AG08396 (cell line): ENCODE measurements at places on chromosomes 12 and 14.

- DNase-seq: no peak
Observed at GRCh38 chr12:128425666-128426331, 158.8 kb downstream of the TMEM132C start.

DNA sequence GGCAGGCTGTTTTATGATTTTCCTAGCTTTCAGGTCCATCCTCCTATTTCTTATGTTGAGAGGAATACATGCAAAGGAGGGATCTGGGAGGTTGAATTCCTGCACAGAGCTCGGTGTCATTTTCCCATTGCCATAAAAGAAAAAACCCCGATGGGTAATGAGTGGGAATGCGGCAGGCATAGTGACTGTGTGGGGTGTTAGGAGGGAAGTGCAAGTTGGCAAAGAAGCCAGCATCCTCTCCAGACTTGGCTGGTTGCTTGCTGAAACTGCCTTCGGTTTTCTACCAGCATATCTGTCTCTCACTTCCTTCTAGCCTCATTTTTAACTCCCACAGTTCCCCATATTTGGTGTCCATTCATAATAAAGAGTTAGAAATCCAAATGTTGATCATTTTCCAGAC, 1046.1 kb downstream of the SLC6A15 start:
- DNase-seq: no peak

DNA sequence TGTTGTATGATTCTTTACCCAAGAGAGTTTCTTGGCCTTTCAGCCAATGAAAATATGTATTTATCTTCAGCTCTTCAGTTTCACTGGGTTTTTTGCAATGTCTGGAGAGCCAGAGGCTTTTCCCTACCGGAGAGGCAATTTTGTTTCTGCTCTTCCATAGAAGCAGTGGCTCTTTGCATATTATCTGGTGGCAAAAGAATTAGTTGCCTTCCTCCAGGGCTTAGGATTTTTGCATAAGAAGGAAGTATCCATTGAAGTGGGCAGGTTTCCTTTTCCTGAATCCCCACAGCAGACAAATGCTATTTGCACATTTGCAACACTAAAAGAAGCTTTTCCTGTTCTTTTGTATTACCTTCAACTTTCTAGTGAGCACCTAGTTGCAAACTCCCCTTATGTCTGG, 75.2 kb downstream of the NTS start:
- DNase-seq: no peak

GRCh38 chr12:131603939-131604795, 106.7 kb upstream of the SFSWAP start:
- no peak for DNase-seq

DNA sequence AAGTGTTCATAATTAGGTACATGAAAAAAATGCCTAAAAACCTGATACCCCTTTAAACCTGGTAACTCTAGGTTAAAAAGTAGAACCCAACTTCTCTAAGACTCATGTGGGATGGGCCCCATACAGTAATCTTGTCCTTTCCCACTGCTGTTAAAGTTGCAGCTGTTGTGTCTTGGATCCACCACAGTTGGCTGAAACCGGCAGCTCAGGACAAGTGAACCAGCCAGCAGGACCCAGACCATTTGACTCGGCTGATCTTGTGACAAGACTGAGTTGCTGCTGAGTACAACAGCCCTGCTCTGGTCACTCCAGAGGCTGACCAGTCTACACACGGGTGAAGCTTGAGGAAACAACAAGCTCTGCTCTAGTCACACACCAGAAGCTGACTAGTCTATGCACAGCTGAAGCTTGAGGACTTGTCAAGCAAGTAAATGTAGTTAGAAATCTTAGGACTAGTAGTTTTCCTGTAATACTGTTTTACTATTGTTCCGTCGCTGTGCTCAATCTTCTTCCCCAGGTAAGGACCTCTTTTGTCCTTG, 60.6 kb downstream of the DHRS2 start:
- DNase-seq: no peak

- no peak for DNase-seq
Observed at GRCh38 chr12:94244165-94245133, 96.1 kb downstream of the PLXNC1 start.

DNA sequence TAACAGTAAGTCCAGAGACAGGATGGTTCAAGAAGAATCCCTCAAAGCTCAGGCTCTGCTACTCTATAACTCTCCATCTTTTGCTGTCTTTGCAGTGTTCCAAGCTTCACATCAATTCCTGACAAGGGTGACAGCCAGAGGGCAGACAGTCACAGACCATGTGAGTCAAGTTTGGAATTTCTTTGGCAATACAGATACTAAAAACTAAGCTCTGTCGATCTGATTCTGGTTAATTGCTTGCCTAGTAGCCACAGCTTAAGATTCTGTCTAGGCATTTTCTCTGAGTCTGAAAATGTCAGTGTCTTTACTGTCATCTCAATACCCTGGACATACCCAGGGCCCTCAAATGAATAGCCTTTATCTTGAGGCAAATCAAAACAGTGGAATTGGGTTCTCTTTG, 153.7 kb downstream of the CEP128 start:
- peak; percentile 7 for DNase-seq

- DNase-seq: no peak
Observed at GRCh38 chr14:91885839-91886238, 18.5 kb upstream of the TC2N start.

GRCh38 chr14:75277815-75278421, 710 bp upstream of the FOS start:
- DNase-seq: no peak

DNA sequence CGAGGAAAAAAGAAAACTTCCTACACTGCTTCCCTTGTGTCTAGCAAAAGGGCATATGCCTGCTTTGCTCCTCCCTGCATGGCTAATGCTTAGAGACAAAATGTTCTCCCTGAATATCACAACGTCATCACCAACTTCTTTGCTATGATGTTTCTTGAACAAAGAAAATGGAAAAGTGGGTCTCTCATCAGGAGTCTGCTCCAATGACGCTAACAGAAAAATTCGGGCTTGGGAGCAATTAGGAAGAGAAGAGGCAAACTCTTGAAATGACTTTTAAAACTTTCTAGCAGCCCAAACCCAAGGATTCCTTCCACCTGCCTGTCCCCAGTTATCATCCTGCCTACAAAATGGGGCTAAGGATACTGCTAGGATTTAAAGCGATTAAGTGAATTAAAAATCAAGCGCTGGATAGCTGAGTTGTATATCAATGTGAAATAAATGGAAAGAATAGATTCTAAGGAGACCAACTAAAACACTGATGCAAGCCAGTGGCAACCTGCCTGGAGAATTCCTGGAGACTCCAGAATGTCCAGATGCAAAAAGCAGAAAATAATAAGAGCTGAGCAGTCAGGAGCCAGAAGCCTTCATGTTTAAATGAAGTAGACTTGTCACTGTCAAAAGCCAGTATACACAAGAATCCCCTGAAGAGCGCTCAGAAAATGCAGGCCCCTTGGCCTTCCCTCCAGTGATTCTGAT, 183.8 kb downstream of the DPF3 start:
- DNase-seq: no peak

DNA sequence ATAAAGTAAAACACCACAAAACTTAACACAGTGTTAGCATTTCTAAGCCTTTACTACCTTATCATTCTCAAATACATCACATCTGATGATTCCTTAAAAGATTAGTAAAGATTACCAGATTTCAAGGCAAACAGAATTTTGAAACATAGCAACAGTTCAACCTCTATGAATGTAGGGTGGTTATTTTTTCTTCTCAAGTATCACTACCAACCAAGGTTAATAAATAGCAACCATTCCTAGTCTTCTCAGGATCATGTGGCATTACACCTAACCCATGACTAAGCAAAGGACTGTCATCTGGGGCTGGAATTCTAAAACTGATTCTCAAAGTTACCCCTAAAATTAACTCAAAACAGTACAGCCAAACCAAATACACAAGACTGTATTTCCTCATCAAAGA, 39.4 kb upstream of the CSRNP2 start:
- DNase-seq: no peak

- no peak for DNase-seq
Observed at GRCh38 chr12:90991952-90992465, 12.8 kb downstream of the EPYC start.

DNA sequence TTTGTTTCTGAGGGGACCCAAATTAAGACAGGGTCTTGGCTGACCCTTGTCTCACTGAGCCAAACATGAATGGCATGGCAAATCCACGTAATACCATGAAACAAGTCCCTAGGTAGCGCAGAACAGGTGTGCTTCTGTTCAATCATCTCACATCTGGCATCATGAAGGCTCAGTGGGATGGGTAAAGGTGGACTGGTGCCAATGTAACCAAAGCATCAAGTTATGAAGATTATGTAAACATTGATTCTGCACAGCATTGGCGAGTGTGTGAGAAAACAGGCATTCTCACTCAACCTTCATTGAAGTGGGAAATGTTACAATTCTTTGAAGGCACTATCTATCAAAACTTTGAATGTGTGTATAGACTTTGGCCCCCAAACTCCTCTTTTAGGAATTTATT, 41.9 kb downstream of the PTGER2 start:
- no peak for DNase-seq

DNA sequence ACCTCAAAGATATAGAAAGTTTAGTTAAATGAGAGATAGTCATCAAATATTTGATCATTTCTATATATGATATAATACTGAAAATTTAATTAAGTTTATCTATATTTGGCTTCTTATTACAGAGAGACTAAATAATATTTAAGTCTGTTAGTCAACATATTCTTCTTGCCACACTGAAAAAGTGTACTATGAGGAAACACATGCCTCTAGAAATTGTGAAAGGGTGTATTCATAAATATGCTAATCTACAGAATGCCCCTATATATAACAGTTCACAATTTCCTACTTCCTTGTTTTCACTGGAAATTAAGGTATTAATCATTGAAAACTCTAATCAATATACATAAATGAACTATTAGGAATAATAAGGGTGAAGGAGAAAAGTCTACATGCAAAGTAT, 31.4 kb upstream of the ETV6 start:
- DNase-seq: no peak

DNA sequence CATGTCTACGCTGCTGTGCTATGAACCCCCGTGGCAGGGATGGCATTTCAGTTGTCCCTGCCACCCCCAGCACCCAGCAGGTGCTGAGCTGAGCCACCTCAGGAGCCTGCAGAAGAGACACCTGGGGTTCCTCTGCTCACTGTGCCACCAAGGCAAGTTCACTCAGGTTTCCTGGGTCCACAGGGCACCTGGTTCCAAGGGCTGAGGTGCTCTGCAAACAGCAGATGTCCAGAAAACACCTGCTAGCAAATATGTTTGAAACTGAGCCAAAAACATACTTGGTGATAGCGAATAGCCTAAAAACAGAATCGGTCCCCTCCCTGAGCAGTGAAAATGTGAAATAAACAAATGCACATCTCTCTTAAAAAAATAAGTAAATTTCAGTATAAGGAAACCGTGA, 35.6 kb upstream of the GPR68 start:
- DNase-seq: no peak

GRCh38 chr14:90425373-90425879, 28.6 kb downstream of the CALM1 start:
- no peak for DNase-seq

- no peak for DNase-seq
Observed at GRCh38 chr12:108630481-108631207, 3.0 kb downstream of the SELPLG start.

- no peak for DNase-seq
Observed at GRCh38 chr12:51496895-51497294, 72.3 kb downstream of the SLC4A8 start.

DNA sequence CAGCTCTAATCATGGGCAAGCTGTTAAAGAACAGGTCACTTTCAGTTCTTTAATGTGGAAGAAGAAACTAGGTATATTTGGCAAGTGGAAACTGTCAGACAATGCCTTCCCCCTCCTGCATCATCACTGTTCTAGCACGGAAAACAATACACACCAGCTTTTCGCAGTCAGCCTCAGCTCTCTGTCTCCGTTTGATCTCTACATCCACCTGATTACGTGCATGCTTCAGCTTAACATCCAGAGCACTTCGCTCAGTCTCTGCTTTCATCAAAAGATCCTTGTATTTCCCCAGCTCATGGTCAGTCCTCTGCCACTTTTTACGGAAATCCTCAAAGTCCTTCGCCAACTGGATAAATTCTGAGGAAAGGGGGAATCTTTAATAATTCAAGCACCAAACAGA, 19.0 kb downstream of the RACGAP1 start:
- no peak for DNase-seq

GRCh38 chr12:6582196-6582595, 14.1 kb upstream of the NOP2 start:
- no peak for DNase-seq

- DNase-seq: no peak
Observed at GRCh38 chr14:52363961-52364360, 49.8 kb downstream of the PTGER2 start.

- no peak for DNase-seq
Observed at GRCh38 chr12:7679251-7680045, 13.7 kb upstream of the APOBEC1 start.
